Cortex of kidney (tissue), 1 donor: ENCODE measurements at places on chromosomes 16 and 17.

DNA sequence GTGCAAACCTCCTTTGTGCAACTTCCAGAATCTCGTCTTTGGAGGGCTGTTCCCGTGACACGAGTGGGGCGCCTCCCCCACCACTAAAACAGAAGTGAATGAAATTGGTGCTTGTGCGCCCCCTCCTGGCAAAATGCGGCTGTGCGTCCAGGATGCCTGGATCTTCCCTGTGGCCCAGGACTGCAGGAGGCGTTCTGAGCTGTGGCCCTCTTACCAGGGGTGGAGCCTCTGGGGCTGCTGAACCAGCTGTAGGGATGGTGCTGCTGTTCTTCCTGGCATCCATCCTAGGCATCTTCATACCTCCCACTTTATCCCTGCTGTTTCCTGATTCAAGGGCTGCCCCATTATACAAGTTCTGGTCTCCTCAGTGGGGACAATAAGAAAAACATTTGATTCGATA is 18.5 kb upstream of the NAGLU start:
- DNase-seq = no peak

GRCh38 chr16:58027161-58027915 is 1.8 kb downstream of the MMP15 start:
- DNase-seq = no peak

DNA sequence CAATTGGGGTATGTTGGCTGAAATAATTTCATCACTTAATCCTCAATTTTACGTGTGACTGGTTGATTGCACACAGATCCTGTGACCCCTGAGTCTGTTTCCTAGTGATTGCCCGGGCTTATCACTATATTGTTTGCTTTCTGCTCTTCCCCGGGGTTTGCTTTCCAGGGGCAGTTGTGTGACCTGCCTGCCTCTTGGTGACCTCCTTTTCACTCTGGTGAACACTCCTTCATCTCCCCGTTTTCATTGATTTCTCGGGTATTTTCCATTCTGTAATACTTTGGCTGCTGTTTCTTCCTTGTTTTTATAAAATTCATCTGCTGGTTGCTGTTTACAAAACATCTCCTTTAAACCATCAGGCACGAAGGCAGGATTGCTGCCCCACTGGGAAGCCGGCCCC is 36.0 kb downstream of the NTN1 start:
- no peak for DNase-seq

DNA sequence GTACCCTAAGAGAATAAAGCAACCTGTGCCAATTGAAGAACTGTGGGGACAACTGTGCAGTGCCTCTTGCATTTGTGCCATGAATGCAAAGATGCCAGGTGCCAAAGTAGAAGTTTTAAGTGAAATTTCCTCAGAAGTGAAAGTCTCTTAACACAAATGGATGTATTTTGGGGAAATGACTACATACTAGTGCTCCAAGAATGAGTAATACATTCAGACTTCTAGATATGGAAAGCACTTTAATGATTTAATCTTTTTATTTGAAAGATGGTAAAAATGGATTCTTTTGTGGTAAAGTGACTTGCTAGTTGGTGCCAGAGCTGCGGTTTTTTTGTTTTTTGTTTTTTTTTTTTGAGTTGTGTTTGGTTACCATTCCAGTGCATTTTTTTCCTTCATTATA is 15.0 kb downstream of the UTP18 start:
- no peak for DNase-seq

DNA sequence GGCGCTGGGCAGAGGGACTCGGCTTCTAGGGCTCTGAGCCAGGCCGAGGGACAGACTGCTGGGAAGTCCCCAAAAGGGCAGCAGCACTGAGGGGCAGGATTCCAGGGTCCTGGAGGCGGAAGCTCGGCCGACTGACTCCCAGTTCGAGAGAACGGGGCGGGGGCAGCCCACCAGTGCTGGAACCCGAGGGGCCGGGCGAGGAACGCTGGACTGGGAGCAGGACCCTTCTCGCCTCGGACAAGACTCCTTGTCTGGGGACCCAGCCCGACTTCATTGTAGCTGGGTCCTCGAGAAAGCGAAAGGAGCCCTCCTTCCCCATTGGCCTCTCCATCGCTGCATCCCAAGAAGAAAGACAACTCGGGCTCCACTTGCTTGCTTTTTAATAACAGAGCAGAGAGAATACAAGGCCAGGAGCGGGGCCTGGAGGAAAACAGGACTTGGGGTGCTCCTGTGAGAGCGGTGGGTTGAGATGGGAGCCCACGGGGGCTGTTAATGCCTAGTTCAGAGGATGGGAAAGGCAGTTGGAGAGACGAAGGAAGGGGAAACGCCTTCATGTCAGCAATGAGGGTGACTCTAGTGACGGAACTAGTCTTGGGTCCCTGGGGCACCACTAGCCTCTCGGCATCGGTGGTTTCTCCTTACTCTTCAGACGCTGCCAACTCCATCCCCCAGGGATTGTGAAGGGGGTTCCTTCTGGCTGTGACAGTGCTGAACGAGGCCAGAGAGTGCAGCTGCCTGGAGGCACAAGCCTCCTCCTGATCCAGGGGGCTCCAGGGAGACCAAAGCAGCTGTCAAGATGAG is 492 bp upstream of the CAMTA2 start:
- DNase-seq = no peak

- no peak for DNase-seq
These were observed at the start of the genes ANKS3 and DNAAF8 for GRCh38 chr16:4734063-4734729. ANKS3 (minus strand) TSS chr16:4734271; CDS start chr16:4730149, 4,122 bp downstream. DNAAF8 (plus strand) TSS chr16:4734537; CDS start chr16:4736515, 1,978 bp downstream.

DNA sequence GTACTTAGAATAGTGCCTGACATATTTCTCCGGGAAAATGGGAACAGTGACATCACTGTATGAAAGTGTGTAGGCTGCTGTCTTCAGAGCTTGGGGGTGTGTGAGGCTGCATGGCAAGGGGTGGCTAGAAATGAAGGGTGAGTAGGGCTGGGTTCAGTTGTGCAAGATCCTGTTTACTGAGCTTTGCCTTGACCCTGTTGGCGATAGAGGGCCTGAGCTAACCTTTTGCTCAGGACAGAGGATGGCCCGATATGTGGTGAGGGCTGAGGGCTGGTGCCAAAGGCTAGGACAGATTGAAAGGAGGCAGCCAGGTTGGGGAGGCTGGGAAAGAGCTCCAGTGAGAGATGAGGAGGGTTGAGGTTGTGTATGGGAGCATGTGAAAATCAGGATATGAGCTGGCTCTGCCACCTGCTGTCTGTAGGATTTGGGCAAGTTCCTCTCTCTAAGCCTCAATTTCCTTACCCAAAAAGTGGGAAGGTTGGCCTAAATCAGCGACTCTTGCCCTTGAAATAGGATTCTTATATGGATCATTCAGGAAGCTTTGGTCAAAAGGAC is 6.0 kb upstream of the CCL1 start:
- no peak for DNase-seq

DNA sequence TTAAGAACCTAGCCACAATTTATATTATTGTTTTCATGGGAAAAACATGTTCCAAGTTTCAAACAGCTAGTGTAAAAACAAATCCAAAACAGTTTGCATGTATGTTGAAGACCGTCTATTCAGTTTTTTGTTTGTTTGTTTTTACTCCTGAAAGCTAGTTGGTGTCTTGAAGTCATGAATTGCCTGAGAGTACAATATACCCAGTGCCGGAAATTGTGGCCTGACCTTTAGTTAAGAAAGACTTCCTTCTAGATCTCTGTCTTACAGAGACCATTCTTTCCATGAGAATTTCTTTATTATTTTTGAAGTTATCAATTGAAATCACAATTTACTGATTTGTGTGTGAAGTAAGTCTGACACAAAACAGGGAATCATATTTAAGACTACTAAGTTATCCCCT is 474.8 kb downstream of the KCNJ2 start:
- DNase-seq = no peak

DNA sequence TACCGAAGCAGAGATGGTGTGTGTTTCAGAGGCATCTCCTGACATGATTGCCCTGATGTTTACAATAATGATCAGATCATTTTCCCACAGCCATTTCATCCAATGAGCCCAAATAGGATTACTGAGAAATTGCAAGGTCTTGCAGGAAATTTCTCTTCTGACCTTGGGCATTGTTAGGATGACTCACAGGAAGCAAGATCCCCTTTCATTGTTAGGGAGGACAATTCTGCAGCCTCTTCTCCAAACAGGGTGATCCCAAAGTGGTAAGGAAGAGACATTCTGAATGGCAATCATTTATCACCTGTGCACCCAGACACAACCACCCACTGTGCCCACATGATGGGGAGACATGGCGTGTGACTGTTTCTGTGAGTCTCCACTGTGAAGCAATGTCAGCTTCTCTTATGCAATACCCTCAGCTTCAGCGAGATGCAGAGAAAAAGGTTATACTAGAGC is 306.7 kb upstream of the XYLT1 start:
- no peak for DNase-seq

- DNase-seq = no peak
These were observed 26.5 kb upstream of the FAAP100 start for GRCh38 chr17:81578561-81579225.

DNA sequence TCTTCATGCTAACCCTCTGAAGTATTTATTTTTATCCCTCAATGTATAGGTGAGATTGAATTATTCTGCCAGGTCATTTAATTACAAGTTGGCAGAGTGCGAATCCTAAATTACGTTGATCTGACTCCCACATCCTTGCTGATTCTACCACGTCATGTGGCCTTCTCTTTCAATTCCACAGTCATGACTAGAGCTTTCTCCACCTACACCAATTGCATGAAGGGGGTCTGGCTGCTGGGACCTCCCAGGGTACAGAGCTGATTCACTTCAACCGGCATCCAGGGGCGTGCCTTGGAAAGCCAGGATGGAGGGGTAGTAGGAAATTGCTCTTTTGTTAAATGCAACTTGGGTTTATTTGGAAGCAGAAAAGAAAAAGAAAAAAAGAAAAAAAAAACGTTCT is 41.1 kb upstream of the CDH13 start:
- no peak for DNase-seq

DNA sequence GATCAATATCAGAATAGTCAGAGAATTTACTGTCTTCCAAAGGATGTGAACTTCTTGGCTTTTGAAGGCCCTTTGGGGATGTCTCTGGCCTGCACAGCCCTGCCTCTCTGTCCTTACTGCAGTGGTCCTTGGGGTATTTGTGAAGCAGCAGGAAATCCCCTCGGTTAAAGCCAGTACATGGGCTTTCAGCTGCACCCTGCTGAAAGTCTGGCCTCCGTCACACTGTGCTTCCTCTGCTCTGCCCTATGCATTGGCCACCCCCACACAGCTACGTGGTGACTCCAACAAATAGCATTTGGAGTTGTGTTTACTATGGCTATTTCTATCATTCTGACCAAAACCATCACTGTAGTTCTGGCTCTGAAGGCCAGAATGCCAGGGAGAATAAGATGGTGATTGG is 21.2 kb downstream of the SYCE1L start:
- no peak for DNase-seq

DNA sequence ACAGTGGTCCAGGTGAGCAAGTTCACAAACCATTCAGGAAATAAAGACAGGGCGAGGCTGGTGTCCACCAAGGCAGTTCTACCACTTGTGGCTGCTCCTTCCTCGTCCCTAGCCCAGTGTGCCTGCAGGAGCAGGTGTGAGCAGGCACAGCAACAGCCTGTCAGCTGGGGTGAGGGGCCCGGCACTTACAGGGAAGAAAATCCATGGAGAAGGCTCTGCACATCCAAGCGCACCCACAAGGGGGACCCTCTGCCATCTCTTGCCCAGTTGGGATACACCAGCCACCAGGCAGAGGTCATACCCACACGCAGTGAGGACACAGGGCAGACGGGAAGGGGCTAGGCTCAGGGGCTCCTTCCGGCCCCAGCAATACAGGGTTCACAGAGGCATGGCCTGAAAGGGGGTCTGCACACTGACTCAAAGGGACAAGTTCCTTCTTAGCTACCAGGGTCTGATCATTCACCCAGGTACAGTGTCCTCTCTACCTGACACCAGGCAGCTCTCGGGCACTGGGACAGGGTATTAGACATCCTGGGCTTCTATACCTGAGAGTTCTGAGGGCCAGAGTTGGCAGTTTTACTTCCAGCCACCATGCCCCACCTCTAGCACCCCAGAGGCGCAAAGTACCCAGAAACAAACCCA is 27.0 kb downstream of the CDIP1 start:
- no peak for DNase-seq

DNA sequence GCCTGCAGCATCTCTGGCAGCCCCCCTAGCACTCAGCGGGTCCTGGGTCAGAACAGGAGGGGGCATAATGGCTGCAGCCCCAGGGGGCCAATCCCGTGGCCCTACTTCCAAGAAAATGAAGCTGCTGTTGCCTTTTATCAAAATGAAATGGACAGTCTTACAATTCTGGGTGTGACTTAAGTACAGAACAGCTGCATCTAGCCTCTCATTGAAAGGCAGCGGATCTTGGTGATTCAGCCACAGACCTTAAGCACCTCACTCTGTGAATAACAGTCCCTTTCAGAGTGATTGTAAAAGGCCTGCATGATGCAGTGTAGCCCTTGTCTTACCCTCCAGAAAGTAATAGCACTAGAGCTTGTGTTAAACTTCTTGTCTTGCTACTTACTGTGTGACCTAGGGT is 11.5 kb upstream of the UMOD start:
- DNase-seq = no peak

DNA sequence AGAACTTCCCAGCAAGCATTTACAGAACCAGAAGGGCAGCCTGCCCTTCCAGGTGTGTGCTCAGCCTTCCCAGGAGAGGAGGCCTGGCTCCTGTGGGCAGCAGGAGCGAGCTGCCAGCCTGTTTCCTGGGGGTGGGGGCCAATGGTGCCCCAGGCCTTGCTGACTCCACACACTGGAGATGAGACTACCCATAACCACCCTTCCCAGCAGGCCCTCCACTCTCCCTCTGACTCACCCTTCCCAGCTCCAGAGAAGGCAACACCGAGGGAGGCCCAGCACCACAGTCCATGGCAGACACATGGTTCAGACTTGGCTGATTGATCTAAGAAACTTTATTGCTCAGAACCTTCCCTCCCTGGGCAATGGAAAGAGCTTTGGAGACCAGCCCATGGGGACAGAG is 1.8 kb upstream of the PRSS53 start:
- no peak for DNase-seq

- DNase-seq = no peak
These were observed 331.3 kb upstream of the EEF2KMT start for GRCh38 chr16:5428932-5429331.

DNA sequence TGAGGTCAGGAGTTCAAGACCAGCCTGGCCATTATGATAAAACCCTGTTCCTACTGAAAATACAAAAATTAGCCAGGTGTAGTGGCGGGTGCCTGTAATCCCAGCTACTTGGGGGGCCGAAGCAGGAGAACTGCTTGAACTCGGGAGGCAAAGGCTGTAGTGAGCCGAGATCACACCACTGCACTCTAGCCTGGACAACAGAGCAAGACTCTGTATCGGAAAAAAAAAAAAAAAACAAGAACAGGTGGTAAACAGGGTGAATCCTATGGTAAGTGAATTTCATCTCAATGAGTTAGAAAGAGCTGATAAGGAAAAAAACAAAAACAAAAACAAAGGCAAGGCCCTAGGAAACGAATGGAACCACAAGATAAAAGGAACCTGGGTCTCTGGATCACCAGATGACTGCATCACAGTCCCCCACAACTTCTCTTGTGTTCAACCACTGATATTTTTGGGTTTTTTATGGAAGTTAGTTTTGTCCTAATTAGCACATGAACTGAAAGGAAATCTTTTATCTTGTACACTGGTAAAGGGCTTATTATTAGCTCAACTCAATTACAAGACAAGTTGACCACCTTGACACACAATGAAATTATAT is 21.0 kb downstream of the GLG1 start:
- DNase-seq = no peak

- DNase-seq = no peak
These were observed 41.6 kb downstream of the CCDC42 start for GRCh38 chr17:8703001-8703400.

- DNase-seq = no peak
These were observed 16.0 kb upstream of the KCNJ16 start for GRCh38 chr17:70059071-70059470.

GRCh38 chr17:28142305-28142704 is 99.8 kb downstream of the NLK start:
- DNase-seq = no peak
